ENCODE measurements at places on chromosomes 2 and 18. TPM values are rescaled to one million over a fixed set of nuclear protein-coding genes. Genes with fewer than 3 reads are reported as not detected.

Gene INPP5D
- total RNA-seq = 8.4 TPM

DNA sequence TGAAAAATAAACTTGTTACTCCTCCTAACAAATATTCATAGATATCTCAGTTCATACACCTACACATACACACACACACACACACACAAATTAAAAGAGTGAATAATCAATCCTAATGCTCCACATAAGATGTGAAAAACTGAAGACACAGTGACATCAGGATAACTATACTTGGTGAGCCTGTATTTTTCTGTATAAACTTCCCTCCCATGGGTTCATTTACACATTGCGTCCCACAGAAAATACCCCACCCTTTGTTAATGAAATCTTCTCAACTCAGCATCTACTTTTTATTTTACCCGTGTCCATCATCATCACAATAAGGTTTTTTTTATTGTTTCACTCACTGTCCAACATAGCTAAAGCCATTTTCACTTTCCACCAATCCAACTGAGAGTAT is 60.4 kb downstream of the CD226 start:
- no peak overlapping the region for H3K27ac ChIP-seq
- DNase-seq = no peak
- H3K27me3 ChIP-seq = no peaks in the 10 kb centered on the region
- H3K4me3 ChIP-seq = no peak overlapping the region

DNA sequence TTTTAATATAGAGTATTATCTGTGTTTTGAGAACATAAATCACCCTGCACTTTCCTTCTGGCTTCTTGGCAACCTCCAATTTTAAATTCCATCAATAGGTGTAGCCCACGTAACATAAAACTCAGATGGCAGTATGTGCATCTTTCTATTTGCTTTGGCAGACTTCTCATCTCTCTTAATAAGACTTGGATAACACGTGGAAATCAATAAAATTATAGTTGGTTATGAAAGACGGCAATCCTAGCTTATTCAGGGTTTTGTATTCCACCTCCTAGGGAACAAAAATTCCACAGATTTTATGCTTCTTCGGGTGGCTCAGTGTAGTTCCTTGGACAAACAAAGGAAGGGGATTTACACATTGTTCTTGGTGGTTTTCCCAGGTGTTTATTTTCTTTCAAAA is 299.3 kb downstream of the RND3 start:
- H3K4me1 ChIP-seq = no peaks in the 10 kb centered on the region
- no peaks in the 10 kb centered on the region for H3K36me3 ChIP-seq
- no peaks in the 10 kb centered on the region for H3K27me3 ChIP-seq
- DNase-seq = no peak
- no peak overlapping the region for H3K4me3 ChIP-seq

DNA sequence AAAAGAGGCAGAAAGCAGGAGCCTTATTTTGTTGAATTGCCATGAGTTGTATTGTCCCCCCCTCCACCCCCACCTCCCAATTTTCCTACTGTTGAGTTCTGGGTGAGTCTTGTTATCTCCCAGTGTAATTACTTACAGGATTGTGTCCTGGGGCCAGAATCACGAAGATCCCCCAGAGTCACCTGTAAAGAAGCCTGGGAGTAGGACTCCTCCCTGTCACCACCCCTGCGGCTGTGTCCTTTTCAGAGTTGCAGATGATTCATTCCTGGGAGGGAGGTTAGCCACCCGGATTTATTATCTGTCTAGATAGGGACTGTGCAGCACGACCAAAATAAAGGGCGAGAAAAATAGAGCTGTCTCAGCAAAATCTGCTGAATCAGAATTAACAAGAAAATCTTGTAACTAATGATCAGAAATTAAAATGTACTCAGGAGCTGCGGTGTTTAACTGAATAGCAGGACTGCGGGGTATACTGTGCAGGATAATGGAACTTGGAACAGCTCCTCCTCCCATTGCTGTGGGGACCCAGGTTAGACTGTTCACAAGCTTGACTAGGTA is 81.7 kb upstream of the CAPN13 start:
- no peak overlapping the region for H3K4me3 ChIP-seq
- no peak for DNase-seq
- no peaks in the 10 kb centered on the region for H3K36me3 ChIP-seq
- H3K4me1 ChIP-seq = no peaks in the 10 kb centered on the region

Gene DCDC2C
- 0.11 TPM for total RNA-seq

DNA sequence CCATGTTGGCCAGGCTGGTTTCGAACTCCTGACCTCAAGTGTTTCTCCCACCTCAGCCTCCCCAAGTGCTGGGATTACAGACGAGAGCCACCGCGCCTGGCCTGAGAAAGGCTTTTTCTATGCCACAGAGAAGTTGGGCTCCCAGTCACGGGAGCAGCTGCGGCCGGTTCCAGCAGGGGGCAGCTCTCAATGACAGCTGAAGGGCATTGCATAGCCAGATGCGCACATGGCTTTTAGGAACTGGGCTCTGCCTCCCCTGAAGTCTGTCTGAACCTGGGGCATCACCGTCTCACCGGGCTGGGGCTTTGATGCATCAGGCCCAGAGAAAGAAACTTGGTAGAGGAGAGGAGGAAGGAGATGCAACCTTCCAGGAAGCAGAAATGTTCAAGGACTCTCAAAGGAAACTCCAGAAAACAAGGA is 84.2 kb upstream of the LAPTM4A start:
- no peaks in the 10 kb centered on the region for H3K27me3 ChIP-seq
- H3K27ac ChIP-seq = no peak overlapping the region
- peaks cover 6% of the 10 kb centered on the region for H3K4me1 ChIP-seq
- H3K36me3 ChIP-seq = no peaks in the 10 kb centered on the region
- H3K4me3 ChIP-seq = no peak overlapping the region
- DNase-seq = peak; percentile 58

Gene LCT
- not detected for total RNA-seq

Gene MERTK
- total RNA-seq = 18.2 TPM

Gene TGIF1
- 55.6 TPM for total RNA-seq

Gene LIMS3
- 6.8 TPM for total RNA-seq

DNA sequence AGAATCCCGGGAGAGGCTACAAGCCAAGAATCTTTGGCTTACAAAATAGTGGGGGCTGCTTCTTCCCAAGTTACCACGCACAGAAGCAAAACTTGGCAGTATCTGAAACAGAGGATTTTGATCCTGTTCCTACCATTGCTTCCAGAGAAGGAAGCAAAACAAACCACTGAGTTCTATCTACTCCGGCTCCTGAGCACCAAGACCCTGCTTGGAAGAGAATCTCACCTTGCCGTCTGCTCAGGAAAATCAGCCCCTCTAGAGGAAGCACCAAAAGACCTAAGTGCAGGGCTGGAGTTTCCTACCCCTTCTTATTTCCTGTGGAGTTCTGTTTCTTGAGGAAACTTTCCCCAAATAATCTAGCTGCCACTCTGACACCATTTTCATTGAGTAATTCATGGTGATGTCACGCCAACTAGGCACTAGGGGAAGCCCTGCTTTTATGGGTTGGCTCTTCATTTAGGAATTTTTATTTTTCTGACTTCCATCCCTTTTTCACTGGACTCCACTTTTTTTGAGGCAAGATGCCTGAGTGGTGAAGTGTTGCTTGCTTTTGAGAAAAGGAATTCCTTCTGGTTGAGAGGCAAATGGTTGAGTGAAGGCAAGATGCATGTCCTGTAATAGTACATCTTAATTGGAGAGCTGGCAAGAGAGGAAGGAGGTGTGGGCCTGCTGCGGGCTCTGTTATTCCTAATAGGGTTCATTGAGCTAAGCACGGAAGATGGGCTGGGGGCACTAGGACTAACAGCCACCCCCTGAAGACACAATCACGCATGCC is 36.8 kb upstream of the EML4 start:
- no peak overlapping the region for H3K4me3 ChIP-seq
- H3K4me1 ChIP-seq = peaks cover 4% of the 10 kb centered on the region
- DNase-seq = no peak
- H3K27ac ChIP-seq = no peak overlapping the region
- H3K27me3 ChIP-seq = no peaks in the 10 kb centered on the region
- H3K36me3 ChIP-seq = no peaks in the 10 kb centered on the region

DNA sequence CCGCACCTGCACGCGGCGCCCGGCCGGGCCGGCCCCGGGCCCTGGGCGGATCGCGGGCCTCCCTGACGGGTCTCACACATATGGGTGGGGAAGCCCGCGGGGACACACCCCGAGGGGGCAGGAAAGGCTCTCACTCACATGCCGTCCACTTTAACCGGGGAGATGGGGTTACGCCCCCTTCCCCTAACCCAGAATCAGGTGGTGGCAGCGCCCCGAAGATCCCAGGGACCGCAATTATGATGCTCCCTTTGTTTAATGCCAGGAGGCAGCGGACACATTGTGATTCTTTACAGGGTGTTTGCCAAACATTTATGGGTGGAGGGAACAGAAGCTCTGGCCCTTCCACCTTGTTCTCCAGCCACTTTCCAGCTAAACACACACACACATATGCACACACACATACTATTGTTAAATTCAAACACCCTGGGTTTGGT is 424 bp upstream of the ANKRD44 start:
- H3K27me3 ChIP-seq = no peaks in the 10 kb centered on the region
- no peak for DNase-seq
- H3K4me3 ChIP-seq = peak overlapping the region; percentile 52
- H3K36me3 ChIP-seq = no peaks in the 10 kb centered on the region
- peaks cover 4% of the 10 kb centered on the region for H3K4me1 ChIP-seq
- no peak overlapping the region for H3K27ac ChIP-seq

DNA sequence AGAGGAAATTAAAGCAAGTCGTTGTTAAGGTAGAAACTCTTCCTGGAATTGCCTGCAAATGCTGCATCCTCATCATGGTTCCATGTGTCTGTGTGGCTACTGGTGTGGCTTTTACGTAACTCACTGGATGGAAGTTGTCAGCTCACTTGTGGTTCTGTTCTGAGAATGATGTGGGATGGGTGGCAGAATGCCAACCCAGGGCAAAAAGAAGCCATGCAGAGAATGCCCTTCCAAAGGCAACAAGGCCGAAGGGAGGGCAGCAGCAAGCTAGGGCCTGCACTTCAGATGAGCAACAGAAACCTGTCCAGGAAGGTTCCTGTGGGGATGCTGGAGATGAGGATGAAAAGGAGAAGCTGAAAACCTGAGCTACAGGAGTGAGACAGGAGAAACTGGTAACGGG is 10.4 kb upstream of the NAPG start:
- no peaks in the 10 kb centered on the region for H3K36me3 ChIP-seq
- no peaks in the 10 kb centered on the region for H3K27me3 ChIP-seq
- no peak overlapping the region for H3K4me3 ChIP-seq
- H3K4me1 ChIP-seq = peaks cover 8% of the 10 kb centered on the region
- peak overlapping the region; percentile 11 for H3K27ac ChIP-seq
- DNase-seq = no peak

GRCh38 chr2:105744909-105745853 is at the start of gene NCK2:
Gene NCK2, plus strand, starts transcription at chr2:105744912. Its CDS starts 110,152 bp downstream, at chr2:105855064.
- no peaks in the 10 kb centered on the region for H3K27me3 ChIP-seq
- no peaks in the 10 kb centered on the region for H3K36me3 ChIP-seq
- peak within 1 kb of the TSS; percentile 88 for H3K4me3 ChIP-seq
- peak; percentile 29 for DNase-seq
- peak within 1 kb of the TSS; percentile 88 for H3K27ac ChIP-seq

DNA sequence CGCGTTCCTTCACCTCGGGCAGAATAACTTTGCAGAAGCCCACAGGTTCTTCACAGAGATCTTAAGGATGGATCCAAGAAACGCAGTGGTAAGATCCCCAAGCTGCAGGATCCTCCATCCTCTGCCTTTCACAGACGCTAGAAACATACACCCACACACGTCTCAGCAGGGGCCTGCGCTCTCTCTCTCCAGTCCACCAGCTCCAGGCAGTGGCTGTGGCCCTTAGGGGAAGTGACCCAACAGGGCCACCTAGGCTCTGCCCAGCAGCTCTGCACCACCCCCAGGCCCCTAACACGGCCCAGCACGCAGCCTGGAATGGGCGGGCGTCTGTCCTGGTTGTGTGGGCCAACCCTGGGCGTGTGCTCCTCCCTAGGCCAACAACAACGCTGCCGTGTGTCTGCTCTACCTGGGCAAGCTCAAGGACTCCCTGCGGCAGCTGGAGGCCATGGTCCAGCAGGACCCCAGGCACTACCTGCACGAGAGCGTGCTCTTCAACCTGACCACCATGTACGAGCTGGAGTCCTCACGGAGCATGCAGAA is 40.4 kb downstream of the ADI1 start:
- no peaks in the 10 kb centered on the region for H3K36me3 ChIP-seq
- no peak overlapping the region for H3K27ac ChIP-seq
- H3K27me3 ChIP-seq = no peaks in the 10 kb centered on the region
- DNase-seq = no peak

Gene GKN1
- total RNA-seq = not detected

Gene MAP2
- total RNA-seq = 16.6 TPM

GRCh38 chr18:63788447-63789096 is 13.4 kb downstream of the SERPINB7 start:
- H3K4me3 ChIP-seq = no peak overlapping the region
- H3K27ac ChIP-seq = no peak overlapping the region
- H3K4me1 ChIP-seq = no peaks in the 10 kb centered on the region
- no peaks in the 10 kb centered on the region for H3K36me3 ChIP-seq
- H3K27me3 ChIP-seq = no peaks in the 10 kb centered on the region

Gene EFEMP1
- 282 TPM for total RNA-seq

DNA sequence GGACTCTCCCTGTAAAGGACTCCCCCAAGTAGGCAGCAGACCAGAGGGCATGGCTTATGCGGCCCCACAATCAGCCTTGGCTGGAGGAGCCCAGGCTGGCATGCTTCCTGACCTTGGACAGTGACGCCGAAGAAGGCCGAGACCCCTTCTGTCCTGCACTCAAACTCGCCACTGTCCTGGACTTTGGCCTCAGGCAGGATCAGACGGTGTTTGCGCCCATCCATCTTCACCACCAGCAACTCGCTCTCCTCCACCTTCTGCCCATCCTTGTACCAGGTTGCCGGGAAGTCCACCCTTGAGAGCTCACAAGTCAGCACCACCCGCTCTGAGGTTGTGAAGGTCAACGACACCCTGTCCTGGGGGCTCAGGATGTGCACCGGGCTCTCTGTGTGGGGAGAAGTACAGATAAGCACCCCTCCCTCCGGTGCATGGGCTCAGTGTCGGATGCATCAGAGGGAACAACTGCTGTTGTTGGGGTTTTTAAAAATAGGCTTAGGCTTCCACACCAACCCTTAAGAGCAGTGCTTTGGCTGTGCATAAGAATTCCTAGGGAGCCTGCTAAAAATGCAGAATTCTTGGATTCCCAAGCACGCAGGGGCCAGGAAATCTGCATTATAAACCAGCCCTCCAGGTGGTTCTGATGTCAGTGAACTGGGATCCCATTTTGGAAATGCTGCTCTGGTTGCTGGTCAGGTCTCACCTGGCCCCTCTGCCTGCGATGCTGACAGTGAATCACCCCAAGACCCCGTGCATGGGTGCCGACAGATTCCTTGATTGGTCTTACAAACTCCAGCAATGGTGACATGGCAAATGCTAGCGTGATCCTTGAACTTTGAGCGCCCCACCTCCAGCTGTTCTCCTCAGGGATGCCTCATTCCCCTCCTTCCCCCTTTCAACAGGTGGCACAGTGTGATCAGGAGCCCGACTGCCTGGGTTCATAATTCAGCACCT is 5.9 kb downstream of the OBSL1 start:
- peak; percentile 26 for DNase-seq
- H3K27ac ChIP-seq = no peak overlapping the region
- H3K4me3 ChIP-seq = no peak overlapping the region
- H3K36me3 ChIP-seq = no peaks in the 10 kb centered on the region
- H3K27me3 ChIP-seq = no peaks in the 10 kb centered on the region

Gene PLEK
- total RNA-seq = 1.5 TPM

Gene PAIP2B
- 9.0 TPM for total RNA-seq
